ENCODE measurements at places on chromosomes 16 and 17.

- peak; percentile 45 for DNase-seq
These were observed 968 bp downstream of the CEP112 start for GRCh38 chr17:66190738-66191592.

GRCh38 chr17:50356418-50356817, 10.5 kb downstream of the XYLT2 start:
- DNase-seq = no peak

GRCh38 chr16:55489119-55489955, 10.3 kb downstream of the MMP2 start:
- no peak for DNase-seq

DNA sequence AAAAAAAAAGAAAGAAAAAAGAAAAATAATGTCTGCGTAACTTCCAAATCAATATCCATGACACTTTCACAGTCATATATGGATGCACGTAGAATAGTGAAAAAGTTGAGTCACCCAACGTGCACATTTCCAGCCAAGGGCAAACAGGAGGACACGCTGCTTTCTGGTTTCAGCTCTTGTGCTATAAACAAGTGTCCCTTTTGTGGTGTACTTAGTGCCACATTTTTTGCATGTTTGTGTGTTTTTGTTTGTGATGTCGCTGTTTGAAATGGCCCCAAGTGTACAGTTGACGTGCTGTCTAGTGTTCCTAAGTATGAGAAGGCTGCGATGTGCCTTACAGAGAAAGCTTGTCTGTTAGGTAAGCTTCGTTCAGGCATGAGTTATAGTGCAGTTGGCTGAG, 2.9 kb downstream of the CHD9 start:
- DNase-seq = no peak

DNA sequence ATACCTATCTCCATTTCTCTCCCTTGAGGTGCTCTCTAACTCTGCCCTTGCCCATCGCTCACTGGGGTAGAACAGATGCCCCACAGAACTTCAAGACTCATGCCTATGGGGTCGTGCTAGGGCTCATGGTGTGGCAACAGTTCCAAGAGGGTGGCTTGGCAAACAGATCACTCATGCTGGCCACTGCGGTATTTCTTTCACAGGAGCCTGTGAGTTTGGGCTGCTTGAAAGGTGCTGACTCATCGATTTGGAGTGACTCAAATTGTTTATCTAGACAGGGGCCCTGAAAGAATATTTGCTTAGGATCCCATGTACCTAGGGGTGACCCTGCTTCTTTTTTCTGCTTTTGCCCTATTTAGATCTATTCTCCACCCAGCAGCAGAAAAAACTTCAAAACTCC, 69.9 kb downstream of the IRX5 start:
- DNase-seq = no peak

DNA sequence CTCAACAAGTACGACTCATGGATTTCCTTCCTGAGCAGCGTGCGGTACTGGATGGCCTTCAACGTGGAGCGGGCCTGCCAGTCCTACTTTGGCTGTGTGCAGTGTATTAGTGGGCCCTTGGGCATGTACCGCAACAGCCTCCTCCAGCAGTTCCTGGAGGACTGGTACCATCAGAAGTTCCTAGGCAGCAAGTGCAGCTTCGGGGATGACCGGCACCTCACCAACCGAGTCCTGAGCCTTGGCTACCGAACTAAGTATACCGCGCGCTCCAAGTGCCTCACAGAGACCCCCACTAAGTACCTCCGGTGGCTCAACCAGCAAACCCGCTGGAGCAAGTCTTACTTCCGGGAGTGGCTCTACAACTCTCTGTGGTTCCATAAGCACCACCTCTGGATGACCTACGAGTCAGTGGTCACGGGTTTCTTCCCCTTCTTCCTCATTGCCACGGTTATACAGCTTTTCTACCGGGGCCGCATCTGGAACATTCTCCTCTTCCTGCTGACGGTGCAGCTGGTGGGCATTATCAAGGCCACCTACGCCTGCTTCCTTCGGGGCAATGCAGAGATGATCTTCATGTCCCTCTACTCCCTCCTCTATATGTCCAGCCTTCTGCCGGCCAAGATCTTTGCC, 9.0 kb downstream of the HAS3 start:
- DNase-seq = no peak

DNA sequence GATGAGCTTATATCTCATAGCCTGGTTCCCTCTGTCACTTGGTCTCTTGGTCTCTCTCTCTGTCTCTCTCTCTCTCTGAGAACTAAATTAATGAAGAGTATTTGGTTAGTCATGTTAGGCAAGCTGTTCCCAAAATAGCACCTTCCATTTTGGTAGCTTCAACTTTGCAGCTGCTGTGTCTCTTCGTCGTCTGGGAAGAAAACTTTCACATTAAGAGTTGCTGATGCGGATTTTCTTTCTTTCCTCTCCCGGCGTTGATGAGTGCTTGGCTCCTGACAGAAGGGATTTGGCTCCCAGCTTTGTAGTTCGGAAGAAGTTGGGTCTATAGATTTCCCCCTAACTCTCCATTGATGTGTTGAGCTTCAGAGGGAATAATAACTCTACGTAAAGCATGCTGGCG, at the start of gene RBFOX1:
TSS of gene RBFOX1 (plus strand) at position 235 of the 400 bp plus-strand sequence.
- DNase-seq = no peak

DNA sequence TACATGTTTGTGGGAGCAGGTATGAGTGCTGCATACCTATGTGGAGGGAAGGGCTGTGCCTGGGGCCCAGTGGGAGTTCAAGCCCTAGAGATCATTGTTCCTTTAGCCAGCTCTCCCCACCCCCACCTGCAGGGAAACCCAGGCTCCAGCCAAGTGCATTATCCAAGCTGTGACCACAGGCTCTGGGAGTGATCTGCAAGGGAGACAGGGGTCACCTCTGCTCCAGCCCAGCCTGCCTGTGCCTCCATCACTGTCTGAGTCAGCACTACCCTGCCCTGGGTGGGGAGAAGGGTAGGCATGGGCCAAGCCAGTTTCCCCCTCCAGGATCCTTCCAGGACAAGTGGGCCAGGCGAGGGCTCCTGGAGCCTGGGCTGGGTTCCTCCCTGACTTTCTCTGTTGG, 32.1 kb upstream of the SBK1 start:
- DNase-seq = no peak

DNA sequence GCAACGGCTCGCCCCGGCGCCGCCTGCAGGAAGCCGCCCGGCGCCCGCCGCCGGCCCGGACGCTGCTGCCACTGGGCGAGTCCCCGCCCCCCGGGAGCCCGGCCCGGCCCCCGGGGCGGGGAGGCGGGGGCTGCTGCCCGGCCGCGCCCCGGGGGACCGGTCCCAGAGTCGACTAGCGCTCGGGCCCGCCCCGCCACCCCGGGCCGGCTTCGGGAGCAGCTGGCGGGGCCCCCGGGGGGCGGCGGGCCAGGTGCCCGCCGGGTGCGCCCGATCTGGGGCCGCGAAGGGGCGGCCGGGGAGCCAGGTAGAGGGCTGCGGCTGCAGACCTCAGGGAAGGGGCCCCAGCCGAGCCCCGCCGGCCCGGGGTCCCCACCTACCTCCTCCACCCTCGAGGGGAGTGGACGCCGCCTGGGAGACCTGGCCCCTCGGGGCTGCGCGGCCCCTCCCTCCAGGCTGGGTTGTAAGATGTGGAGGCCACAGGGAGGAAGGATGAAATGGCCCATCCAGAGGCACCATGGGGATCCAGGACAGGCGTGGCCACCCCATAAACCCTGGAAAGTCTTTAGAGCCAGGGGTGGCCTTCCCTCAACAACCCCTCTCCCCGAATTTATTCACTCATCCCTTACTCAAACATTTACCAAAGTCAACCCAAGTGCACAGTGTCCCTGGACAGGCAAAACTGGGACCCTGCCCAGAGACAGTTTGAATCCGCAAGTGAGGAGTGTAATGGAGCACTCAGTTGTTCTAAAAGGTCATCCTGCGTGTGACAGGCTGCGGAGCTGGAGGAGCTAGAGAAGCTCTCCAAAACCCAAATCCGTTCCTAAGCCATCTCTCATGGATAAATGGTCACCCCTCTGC, at the start of gene CDYL2:
TSS of gene CDYL2 (minus strand) at position 73 of the 858 bp plus-strand sequence. CDS start 425 bp downstream, outside the sequence.
- peak; percentile 78 for DNase-seq

DNA sequence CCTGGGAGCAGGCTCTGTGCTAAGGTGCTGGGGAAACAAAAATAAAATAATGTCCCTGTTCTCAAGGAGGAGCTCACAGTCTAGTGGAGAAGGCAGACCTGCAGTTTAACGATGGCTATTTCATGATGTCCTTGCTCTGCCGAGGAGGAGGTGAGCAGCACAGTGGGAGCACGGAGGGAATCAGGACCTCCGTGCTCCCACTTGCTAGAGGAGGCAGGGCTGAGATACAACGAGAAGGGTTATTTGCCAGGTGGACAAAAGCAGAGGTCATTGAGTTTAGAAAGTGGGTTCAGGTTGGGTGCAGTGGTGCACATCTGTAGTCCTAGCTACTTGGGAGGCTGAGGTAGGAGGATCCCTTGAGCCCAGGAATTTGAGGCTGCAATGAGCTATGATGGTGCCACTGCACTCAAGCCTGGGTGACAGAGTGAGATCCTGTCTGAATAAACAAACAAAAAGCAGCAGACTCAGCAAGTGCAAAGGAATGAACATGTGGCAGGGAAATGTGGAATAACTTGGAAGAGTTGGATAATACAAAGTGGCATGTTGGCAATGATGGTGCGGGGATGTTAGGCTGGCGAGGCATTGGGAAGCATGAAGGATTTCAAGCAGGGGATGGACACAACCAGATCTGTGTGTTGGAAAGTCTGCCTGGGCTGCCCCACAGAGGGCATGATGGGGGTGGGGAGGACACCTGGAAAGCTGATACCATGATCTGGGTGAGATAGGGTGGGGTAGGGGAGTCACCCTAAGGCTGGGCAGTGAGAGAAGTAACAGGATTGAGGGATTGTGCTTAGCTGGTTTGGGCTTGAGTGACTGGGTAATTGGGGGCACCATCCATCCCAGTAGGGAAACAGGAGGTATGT, 12.8 kb upstream of the TNS4 start:
- no peak for DNase-seq

- no peak for DNase-seq
These were observed 1.8 kb upstream of the TCAP start for GRCh38 chr17:39663340-39663687.

- DNase-seq = no peak
These were observed 462.7 kb downstream of the WWOX start for GRCh38 chr16:78562111-78562510.

DNA sequence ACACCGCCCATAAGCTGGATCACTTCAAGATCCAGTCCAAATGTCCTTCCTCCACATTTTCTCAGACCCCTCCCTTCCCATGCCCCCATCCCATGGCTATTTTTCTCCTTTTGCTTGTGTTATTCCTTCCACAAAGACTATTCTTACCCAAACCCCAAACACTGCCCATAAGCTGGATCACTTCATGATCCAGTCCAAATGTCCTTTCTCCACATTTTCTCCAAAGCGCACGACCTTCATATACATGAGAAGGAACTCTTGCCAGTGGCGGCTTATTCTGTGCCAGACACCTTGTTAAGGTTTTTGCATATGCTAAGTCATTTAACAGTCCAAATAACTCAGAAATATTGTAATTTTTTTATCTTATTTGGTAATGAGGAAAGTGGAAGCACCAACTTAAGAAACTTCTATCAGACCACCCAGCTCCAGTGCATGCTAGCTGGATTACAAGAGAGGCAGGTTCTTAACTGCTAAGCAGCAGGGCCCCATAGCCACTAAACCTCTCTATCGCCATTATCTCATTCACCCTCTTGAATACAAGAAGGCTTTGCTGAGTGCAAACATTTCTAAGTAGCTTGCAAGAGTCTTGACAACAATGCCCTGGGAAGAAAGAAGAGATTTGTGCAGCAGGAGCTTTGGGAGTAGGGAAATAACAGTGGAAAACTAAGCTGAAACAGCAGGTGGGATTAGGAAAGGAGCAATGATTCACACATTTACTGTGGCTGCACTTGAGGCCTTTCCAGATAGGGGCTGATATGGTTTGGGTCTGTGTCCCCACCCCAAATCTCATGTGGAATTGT, 428.2 kb upstream of the MAF start:
- DNase-seq = no peak

- no peak for DNase-seq
These were observed 318.4 kb upstream of the MAF start for GRCh38 chr16:79918916-79919315.

- no peak for DNase-seq
These were observed 4.8 kb downstream of the EMP2 start for GRCh38 chr16:10575506-10576130.

- no peak for DNase-seq
These were observed 9.8 kb upstream of the MAP3K14 start for GRCh38 chr17:45326626-45327025.

DNA sequence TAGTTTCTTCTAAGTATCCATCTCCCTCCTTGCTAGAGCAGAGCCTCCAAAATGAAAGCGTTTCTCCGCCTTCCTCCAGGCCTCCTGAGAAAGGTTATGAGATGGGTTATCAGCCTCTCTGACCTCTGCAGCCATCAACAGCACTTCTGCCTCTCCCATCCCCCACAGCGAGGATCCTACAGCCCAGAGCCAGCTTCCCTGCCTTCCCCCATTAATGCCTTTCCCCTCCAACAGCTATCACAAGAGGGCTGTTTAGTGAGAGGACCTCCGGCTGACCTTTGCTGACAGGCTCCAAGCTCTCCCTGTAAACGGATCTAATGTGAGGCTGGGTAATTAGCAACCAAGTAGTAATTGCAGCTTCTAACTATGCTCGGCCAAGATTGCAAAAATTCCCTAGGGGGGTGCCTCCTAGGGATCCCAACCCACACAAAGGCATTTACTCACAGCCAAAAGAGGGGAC, 55.8 kb downstream of the ZFHX3 start:
- DNase-seq = no peak

- no peak for DNase-seq
These were observed 8.4 kb downstream of the FSCN2 start for GRCh38 chr17:81536299-81537290.

- no peak for DNase-seq
These were observed 36.5 kb downstream of the HOXB1 start for GRCh38 chr17:48494335-48494734.

DNA sequence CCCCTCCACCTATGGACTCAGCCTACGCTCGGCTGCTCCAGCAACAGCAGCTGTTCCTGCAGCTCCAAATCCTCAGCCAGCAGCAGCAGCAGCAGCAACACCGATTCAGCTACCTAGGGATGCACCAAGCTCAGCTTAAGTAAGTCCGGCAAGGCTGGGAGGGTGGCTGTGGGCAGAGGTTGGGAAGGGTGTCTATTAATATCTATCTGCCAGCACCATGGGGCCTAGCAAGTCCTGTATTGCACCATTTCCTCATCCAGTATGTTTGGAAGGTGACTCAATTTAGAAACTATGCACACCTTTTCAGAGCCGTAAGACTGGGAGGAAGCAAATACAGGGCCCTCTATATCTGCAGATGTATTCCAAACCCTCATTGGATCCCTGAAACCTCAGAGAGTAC, 45.0 kb upstream of the ARHGAP44 start:
- DNase-seq = no peak

GRCh38 chr17:50196826-50197225, 4.6 kb downstream of the COL1A1 start:
- DNase-seq = no peak

DNA sequence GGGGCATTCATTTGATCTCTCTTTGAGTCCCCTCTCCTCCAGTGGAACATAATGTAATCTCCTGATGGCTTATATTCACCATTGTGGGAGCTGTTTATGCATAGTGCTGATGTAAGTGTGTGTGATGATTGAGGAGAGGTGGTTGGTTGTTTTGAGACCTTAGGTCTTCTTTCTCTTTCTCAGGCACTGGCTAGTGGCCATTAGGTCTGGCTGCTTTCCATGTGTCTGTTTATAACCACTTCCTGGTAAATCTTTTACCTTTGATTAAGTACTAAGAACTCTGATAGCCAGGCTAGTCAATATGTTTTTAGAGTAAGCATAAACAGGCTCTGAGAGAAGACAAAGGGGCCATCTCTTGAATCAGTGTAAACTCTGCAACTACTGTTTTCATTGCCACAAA, 27.9 kb downstream of the VAT1L start:
- DNase-seq = no peak
